ENCODE measurements at places on chromosomes 13 and 19.

DNA sequence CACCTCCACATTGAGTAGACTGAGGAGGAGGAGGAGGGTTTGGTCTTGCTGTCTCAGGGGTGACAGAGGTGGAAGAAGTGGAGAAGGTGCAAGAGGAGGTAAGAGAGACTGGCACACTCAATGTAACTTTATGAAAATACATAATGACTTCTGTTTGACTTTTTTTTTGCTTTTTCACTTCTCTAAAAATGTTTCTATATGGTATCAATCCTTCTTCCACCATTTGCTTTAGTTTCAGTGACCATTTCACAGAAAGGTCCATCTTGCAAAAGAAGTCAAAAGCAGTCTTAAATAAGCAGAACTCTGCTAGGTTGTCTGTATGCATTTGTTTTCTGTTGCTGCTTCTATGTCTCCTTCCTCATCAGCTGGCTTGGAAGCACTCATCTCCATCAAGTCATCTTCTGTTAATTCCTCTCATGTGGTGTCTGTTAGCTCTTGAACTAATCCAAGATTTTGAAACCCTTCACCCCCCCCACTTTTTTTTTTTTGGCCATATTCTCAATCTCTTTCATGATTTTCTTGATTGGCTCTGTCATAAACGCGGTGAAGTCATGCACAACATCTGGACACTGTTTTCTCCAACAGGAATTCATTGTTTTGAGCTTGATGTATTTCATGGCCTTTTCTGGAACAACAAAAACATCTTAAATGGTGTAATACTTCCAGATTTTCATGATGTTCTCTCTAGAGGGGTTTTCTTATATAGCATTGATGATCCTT, 80.8 kb downstream of the KL start:
- DNase-seq, result no peak

DNA sequence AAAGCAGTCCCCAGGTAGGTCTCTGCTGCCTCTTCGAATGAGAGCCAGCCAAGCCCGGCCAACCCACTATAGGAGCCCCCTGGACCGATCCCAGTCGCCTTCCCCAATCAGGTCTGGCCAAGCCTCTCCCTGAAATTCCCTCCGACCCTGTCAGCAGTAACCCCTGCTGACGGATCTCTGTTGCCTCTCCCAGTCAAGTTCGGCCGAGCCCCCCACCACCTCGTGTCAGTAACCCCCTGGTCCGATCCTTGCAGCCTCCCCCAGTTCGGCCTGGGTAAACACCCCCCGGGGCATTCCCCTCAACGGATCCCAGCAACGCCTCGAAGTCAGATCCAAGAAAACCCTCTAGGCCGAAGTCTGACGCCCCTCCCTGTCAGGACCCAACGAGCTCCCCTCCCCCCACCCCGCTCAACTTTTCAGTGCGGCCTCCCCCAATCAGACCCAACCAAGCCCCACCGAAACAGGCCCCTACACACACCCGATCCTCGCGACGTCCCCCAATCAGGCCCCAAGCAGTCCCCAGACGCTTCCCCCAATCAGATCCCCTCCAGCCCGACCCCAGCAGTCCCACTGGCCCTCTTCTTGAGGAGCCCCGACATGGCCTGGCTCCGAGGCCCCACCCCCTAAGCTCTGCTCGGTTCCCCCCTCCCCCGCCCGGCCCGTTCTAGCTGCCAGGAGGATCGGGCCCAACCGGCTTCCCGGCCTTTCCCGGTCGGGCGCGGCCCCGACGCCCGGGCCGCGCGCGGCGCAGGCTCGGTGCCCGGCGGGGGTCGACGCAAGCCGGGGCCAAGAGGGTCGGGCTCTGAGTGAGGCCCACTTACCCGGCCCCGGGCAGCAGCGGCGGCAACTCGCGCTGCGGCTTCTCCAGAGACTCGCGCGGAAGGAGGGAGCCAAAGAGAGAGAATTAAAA, 1.8 kb downstream of the TNPO2 start:
- peak; percentile 85 for DNase-seq

GRCh38 chr19:46291829-46292228, 5.0 kb upstream of the HIF3A start:
- no peak for DNase-seq

GRCh38 chr19:49669516-49669915, 3.8 kb downstream of the BCL2L12 start:
- no peak for DNase-seq

GRCh38 chr19:30711296-30711695, 339.1 kb downstream of the ZNF536 start:
- peak; percentile 53 for DNase-seq

- DNase-seq, result no peak
These were observed 38.2 kb upstream of the TUBGCP3 start for GRCh38 chr13:112626124-112626523.

DNA sequence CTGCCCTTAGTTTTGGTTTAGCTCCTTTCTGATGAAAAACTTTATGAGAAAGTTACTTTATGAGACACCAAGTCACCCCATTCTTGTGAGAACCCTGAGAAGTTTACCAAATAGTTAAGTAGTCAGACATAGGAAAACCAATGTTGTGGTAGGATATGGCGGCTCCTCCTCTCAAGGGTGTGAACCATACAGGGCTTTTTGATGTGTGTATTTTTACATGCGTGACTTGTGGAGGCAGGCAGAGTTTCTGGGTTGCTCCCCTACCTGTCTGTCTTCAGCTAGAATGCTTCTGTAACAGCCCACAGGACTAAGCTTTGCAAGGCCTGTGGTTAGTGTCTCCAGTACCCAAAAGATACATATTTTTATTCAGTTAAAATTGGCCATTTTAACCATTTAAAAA, 18.3 kb downstream of the UBAC2 start:
- no peak for DNase-seq

GRCh38 chr19:49973987-49974386, 13.0 kb upstream of the SIGLEC11 start:
- no peak for DNase-seq
